Smooth muscle cell of the coronary artery (primary cell): ENCODE measurements at places on chromosomes 1 and 21. TPM values are rescaled to one million over a fixed set of nuclear protein-coding genes. Genes with fewer than 3 reads are reported as not detected.

The CFHR1 gene
- total RNA-seq = 0.15 TPM in 1 of 2 replicates, not detected in the other

The SGIP1 gene
- 8.6 and 14.9 TPM in 2 replicates for total RNA-seq

The AKR7A2 gene
- 44.9 and 66.7 TPM in 2 replicates for total RNA-seq

The FAM131C gene
- total RNA-seq = 0.08 TPM in 1 of 2 replicates, not detected in the other

The GJA5 gene
- total RNA-seq = 75.8 TPM in 1 of 2 replicates, not detected in the other

The IGSF9 gene
- 0.12 TPM in 1 of 2 replicates, not detected in the other for total RNA-seq

The GPR37L1 gene
- total RNA-seq = under 0.01 and 0.12 TPM in 2 replicates

The FTCD gene
- total RNA-seq = 0.08 TPM in 1 of 2 replicates, not detected in the other

The LRRC39 gene
- 0.12 and 0.23 TPM in 2 replicates for total RNA-seq

The RGS1 gene
- total RNA-seq = not detected in 2 replicates

The SDF4 gene
- total RNA-seq = 100 and 148 TPM in 2 replicates

The GPX7 gene
- 12.8 and 18.9 TPM in 2 replicates for total RNA-seq

The LCE2C gene
- total RNA-seq = not detected in 2 replicates

The AGRN gene
- total RNA-seq = 27.4 and 48.4 TPM in 2 replicates

The UBASH3A gene
- total RNA-seq = not detected in 2 replicates

The UMODL1 gene
- under 0.01 TPM in 1 of 2 replicates, not detected in the other for total RNA-seq

The POU3F1 gene
- not detected in 2 replicates for total RNA-seq

The CD1B gene
- not detected in 2 replicates for total RNA-seq

The AVPR1B gene
- total RNA-seq = not detected in 2 replicates

The PARS2 gene
- 3.3 and 4.5 TPM in 2 replicates for total RNA-seq

The VWA5B1 gene
- not detected in 2 replicates for total RNA-seq

The NR0B2 gene
- total RNA-seq = not detected in 2 replicates

The MASP2 gene
- not detected in 2 replicates for total RNA-seq

The GLMP gene
- 50.2 and 68.2 TPM in 2 replicates for total RNA-seq

The SPRR1B gene
- total RNA-seq = not detected in 2 replicates

The ZBTB40 gene
- total RNA-seq = 6.2 and 7.0 TPM in 2 replicates

The SPATA17 gene
- total RNA-seq = 0.45 and 1.4 TPM in 2 replicates

The PTCH2 gene
- 0.38 TPM in 1 of 2 replicates, not detected in the other for total RNA-seq

The CD101 gene
- total RNA-seq = under 0.01 and 0.15 TPM in 2 replicates

The SASS6 gene
- total RNA-seq = 0.35 and 1.9 TPM in 2 replicates

The ZC3H12A gene
- 2.2 and 15.3 TPM in 2 replicates for total RNA-seq

The ACTA1 gene
- total RNA-seq = not detected in 2 replicates

The PCAT6 gene
- total RNA-seq = 0.30 TPM in 1 of 2 replicates, not detected in the other

The CA6 gene
- not detected in 2 replicates for total RNA-seq

The OR6K3 gene
- not detected in 2 replicates for total RNA-seq

The F3 gene
- 2.9 and 7.5 TPM in 2 replicates for total RNA-seq

The TMCO4 gene
- total RNA-seq = 5.3 and 8.9 TPM in 2 replicates

The SPRR2G gene
- not detected in 2 replicates for total RNA-seq

The CLCA1 gene
- total RNA-seq = under 0.01 TPM in 1 of 2 replicates, not detected in the other

The OR2T11 gene
- not detected in 2 replicates for total RNA-seq

The PLA2G2A gene
- total RNA-seq = 1.3 TPM in 1 of 2 replicates, not detected in the other
